Cerebellar nuclear complex (tissue), 1 donor: ENCODE measurements at places on chromosomes 16 and 17.

GRCh38 chr16:68382296-68382718 lies 66.0 kb downstream of the SMPD3 start:
- DNase-seq: no peak

- DNase-seq: no peak
Measured at GRCh38 chr16:1497014-1497598, 3.9 kb downstream of the TELO2 start.

DNA sequence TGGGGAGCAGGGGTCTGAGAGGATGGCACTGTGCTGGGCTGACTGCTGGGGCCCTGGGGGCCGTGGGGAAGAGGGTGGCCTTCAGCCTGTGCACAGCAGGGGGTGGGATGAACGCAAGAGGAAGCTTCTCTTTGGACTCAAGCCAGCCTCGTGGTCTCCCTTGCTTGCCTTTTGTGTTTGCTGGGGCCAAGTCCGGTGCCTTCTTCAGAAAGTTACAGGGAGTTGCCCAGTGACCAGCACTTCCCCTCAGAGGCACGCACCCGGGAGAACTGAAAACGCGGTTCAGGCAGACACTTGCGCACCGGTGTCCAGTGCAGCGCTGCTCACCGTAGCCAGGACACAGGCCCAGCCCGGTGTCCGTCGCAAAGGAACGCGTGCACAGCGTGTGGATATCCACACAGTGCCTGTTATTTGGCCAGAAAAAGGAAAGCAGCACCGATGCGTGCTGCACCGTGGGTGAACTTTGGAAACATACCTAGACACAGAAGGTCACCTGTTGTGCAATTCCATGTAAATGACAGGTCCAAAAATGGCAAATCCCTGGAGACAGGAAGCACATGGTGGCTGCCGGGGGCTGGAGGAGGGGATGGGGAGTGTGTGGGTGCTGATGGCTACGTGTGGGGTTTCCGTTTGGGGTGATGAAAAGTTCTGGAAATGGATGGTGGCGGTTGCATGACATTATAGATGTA lies 29.4 kb upstream of the NUDT16L1 start:
- no peak for DNase-seq

GRCh38 chr16:30401768-30402425 lies 5.5 kb upstream of the ZNF771 start:
- DNase-seq: no peak

DNA sequence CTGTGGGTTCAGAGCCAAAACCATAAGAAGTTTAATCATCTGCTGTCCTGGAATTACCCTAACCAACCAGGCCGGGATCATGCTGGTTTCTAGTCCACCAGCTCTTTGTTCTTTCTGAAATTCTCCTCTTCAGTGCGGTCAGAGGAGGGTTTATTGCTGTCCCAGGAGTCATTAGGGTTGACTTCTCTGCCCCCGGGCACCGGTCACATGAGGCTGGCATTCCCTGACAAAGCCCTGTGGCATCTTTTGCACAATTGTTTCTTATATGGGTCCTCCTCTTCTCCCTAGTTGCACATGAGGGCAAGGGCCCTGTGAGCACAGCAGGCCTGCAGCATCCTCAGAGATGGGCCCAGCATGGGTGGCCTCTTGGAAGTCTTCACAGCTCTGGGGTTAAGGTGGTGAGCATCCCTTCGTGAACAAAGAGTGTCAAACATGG lies 243.9 kb downstream of the IRF8 start:
- DNase-seq: no peak

GRCh38 chr16:66358231-66358630 lies 8.3 kb upstream of the CDH5 start:
- no peak for DNase-seq

GRCh38 chr16:18582902-18583301 lies 21.0 kb upstream of the NOMO2 start:
- DNase-seq: no peak

GRCh38 chr17:66459811-66460270 lies 157.4 kb downstream of the PRKCA start:
- no peak for DNase-seq

- DNase-seq: no peak
Measured at GRCh38 chr17:83110735-83111134, 31.3 kb downstream of the METRNL start.

DNA sequence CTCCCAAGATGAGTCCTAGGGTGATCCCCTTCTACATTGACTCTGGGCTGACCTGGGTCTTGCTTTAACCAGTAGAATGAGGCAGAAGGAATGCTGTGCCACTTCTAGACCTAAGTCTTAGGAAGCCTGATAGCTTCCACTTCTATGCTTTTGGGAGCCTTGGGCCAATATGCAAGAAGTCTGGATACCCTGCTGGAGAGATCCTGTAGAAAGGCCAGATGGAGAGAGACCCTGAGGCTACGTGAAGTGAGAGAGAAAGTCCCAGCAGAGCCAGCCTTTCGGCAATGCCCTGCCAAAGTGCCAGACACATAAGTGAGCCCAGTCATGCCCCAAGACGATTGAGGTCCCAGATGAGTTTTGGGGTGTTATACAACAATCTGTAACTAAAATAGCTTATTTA lies 1.7 kb downstream of the KRT222 start:
- DNase-seq: no peak

DNA sequence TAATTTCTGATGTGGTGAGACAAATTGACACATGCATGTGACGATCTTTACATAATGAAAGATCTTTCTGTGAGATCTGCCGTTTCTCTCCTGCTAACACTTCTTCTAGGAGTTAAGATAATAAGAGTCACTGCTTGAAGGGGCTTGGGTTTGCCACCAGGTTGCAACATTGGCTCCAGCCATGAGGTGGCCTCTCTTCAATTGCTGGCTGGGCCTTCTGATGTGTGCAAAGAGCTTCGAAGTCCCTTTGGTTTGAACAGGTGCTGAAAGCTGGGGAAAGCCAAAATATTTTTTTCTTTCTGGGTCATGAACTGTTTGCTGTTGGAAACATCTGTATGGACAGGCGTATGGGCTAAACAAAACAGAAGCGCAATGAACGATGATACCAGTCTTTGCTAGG lies 204.1 kb upstream of the SALL1 start:
- DNase-seq: no peak

DNA sequence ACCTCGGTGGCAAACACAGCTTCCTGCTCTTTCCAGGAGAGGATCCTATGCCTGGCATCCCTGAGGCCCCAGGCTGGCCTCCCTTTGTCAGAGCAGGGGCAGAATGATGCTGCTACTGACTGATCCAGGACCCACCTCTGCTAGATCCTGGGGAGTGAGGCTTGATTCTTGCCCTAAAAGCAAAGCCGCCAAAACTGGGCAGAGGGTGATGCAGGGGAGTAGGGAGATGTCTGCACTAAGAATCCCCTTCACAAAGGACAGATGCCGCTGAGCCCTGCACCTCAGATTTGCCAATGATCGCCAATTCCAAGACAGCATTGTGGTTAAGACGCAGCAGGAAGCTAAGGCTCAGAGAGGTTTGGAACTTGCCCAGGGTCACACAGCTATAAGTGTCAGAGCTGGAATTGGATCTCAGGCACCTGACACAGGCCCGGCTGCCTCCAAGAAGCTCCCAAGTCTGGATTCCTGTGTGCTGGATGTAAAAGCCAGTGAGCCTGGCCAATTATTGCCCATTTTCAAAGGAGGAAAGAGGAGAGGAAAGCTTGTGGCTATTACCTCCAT lies 60.7 kb upstream of the TNRC6C start:
- DNase-seq: no peak

GRCh38 chr17:4706121-4706520 lies 2.2 kb upstream of the PELP1 start:
- DNase-seq: no peak

GRCh38 chr17:75965468-75965867 lies 13.5 kb downstream of the ACOX1 start:
- no peak for DNase-seq

DNA sequence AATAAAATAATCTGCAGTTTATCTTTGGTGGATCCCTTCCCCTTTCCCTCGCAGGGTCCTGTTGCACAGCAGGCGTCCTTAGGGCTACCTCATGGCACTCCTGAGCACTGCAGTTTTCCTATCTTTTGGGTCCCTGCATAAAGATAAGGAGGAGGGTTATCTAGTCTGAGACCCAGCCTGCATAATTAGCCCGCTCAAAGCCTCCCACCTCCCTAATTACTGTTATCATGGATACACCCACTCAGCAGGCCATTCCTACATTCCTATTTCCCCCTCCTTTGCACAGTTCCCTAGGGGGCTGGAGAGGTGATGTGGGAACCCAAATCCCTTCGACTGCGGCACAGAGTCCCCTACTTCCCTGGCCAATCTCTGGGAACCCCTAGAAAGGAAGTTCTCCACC lies 5.1 kb upstream of the CLUH start:
- DNase-seq: no peak

GRCh38 chr17:46770818-46771560 lies 47.5 kb downstream of the WNT3 start:
- no peak for DNase-seq

DNA sequence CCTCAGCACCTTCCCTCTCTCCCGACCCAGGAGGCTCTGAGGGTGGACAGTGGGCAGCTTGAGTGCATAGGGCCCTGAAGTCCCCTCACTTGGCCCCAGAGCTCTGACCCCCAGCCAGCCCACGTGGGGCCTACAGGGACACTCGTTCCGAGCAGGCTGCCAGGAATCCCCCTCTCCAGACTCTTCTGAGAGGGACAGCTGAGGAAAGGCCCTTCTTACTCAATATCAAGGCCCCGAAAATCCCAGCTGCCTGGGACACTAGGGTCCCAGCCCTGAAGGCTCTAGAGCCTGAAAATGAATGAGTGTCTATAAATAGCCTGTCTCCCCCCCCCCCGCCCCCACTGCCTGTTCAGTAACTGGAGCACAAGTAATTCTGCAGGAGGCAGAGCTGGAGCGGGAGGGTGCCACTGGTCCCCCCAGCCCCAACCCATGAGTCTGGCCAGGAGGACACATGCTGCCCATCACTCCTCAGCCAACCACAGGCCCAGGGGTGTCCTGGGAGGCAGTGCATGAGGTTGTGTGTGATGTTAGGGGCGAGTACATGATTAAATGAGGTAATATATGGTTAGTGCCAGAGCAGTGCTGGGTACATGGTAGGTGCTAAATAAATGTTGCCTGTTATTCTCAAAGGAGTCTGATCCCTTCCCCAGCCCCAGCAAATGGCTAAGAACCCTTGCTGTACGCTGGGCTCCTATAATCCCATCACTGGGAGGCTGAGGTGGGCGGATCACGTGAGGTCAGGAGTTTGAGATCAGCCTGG lies 11.6 kb downstream of the ADAM11 start:
- DNase-seq: no peak
